ENCODE measurements at places on chromosomes 7 and 10.
A peak's percentile ranks its signal among the peaks of the same experiment; 100 is the strongest.

DNA sequence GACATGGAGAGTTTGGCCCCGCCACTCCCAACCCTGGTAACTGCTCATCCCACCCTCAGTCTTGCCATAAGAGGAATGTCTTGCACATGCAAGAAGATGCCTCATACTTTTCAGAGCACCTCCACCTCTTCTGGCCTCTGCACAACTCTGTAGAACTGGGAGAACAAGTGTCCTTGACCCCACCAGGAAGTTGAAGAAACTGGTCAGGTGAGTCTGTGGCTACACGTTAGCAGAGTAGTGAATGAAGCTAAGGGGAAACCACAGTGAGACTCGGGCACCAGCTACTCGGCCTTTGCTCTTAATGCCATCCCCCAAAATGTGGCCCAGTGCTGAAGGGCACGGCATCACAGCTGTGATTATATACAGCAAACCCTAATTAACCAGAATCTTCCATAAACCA, 110.1 kb downstream of the ARID5B start:
- no peak for DNase-seq

DNA sequence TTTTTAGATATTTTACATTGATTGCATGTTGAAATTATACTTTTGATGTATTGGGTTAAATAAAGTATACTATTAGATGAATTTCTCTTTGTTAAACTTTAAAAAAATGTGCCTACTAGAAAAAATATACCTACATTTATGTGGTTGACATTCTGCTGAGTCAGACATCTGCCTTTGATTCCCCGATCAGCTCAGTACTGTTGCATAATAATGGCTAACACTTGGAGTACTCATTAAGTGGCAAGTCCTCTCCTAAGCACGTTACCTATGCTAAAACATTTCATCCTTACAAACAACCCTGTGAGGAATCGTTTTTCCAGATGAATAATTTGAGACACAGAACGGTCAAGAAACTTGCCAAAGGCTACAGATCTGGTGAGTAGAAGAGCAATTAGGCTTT, 14.0 kb upstream of the SEM1 start:
- no peak for DNase-seq

GRCh38 chr10:21138769-21139340, 241.7 kb upstream of the NEBL start:
- DNase-seq = no peak

DNA sequence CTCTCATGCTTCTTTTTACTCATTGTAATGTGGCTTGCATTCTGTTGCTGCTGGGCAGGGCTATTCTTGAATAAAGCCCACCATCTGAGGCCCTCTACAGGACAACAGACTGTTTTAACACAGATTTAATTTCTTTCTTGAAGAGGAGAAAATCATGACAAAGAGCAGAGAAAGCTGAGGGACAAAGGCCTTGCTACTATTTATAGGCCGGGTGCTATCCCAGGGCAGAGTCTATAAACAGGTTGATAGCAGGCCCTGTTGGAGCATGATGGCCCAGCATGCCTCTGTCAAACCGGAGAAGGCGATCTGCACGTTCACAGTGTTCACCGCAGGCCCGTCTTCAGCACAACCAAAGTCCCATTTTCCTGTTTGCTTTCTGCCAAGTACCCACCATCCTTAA, 3.0 kb downstream of the VIPR2 start:
- no peak for DNase-seq

DNA sequence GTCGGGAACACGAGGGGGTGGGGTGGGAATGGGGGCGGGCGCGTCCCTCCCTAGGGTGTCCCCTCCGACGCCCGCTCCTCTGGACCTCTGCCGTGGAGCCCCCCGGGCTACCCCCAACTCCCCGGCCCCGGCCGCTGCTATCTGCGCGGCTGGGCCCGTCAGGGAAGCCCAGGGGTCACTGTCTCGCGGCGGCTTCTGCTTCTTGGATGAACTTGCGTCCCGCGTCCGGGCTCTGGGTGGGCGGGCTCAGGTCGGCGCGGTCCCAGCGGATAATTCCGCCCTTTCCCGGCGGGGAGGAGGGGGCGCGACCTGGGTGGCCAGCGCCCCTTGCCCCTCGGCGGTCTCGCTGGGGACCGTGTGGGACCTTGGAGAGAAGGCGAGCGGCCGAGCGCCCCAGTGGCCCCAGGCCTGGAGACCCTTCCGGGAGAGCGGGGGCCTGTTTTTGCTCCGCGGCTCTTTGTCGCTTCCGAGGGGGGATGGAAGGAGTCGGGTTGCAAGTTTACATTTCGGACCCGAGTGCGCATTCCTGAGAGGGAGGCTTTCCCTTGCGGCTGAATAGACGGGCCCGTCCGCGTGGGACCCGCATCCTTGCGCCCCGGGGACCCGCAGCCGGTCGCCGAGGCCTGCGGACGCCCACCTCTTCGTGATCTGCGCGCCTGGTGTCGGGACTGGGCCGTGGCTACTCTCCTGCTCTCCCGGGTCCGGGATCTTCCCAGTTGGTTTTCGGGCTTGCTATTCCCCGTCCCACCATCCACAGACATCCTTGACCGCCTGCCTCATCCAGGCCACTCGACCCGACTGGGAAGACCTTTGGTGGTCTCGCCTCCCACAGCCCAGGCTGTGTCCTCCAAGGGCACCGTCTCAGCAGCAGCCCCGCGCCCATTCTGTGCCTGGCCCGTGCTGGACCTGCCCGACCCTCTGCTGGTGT, 812 bp downstream of the DOCK1 start:
- DNase-seq = peak; percentile 54

- no peak for DNase-seq
Observed at GRCh38 chr7:53983480-53983879, 558.7 kb upstream of the VSTM2A start.

- DNase-seq = no peak
Observed at GRCh38 chr7:12570534-12571461, at the start of gene SCIN. SCIN (plus strand) TSS chr7:12570720; CDS start chr7:12570787, 67 bp downstream.

- DNase-seq = no peak
Observed at GRCh38 chr10:4107285-4107851, 322.4 kb upstream of the KLF6 start.

DNA sequence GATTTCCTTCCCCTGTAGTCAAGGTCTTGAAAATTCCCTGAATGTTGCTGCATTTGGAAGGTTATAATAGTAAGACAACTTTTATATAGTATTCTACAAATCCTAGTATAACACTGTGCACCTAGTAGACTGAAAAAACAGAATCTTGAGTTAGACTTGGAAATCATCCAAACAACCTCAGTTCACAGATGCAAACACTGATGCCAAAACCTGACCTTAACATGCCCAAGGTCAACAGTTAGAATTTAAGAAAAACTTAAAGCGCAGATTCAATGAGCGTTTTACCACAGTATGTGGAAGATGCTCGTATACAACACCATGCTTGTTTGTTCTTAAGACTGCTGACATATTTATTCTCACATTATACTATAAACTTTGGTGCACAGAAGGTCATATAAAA, 3.0 kb downstream of the PIP4K2A start:
- DNase-seq = no peak

GRCh38 chr7:12741951-12742575, 54.6 kb downstream of the ARL4A start:
- DNase-seq = no peak

DNA sequence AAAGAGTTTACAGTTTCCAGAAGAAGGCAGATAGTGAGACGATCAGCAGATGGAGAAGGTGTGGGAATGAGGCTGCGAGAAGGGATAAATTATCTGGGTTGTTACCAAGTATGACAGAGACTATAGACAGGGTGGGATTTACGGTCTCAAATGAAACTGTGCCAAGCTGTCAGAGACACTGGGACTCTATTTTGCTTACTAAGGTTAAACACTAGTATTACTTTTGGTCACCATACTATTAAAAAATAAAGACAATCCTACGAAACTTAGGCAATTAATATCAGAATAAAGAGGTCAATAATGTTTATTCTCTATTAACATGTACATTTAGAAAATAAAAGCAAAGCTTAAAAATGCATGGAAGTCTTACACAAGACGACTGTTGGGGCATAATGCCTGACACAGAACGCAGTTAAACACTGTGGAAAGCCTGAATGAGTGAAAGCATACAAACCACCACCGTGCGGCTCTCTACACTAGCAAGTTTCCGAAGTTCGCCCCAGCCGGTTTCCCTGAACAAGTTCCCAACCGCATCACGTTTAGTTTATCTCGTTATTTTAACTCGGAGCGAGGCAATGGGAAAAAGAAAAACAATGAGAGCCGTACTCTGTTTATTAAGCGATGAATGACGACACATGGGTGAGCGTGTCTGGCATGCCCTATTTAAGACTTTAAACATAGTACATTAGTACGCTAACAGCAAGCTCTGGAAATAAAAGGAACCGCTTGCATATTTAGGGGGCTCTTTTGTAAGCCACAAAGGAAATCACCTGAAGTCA, 909 bp upstream of the CC2D2B start:
- no peak for DNase-seq

DNA sequence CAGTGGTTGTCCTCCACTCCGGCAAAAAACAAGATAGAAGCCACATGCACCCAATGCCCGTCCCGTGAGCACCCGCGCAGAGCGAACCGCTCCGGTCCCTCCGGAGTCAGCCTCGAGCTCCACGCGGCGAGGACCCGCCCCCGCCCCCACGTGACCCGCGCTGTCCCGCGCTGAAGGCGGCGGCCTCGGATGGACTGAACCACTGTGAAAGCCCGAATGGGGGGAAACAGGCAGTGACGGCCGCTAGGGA, 766 bp upstream of the EIF3B start:
- peak; percentile 86 for DNase-seq

DNA sequence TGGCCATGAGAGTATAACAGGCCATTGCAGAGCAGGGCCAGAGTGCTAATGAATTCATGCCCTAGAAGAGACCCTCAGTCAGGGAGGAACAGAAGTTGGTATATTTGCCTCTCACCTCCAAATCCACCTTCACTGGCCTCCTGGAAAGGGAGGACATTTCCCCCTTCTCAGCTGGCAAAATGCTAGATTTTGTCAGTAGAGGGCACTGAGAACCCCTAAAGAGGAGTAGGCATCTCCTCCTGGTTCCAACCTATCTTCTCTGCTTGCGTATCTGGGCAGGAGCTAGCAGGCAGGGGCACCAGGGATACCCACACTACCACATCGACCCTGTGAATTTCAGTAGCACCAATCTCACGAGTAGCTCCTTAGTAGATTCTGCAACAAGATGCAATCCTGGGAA, 79.8 kb upstream of the GHITM start:
- no peak for DNase-seq
